Brain (organoid and tissue), 16 donors: ENCODE measurements at places on chromosomes 4 and X.

DNA sequence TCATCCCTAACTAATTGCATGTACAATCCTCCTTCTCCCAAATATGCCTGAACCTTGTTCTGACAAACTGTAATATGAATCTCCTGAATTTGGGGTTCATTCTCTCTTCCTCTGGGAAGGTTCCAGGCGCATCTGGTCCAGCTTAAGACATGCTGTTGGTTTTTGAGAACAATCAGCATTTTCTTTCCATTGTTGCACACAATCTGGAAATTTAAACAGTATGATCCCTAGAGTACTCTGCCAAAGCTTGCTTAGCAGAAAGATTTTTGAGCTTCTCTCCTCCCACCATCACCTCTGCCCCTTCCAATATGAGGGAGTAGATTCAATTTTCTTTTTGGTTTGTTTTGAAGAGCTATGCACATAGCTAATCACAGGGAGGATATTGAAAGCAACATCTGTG is 50.1 kb downstream of the SRPX start:
- no peak for DNase-seq

- DNase-seq: no peak
Measured at GRCh38 chr4:159252491-159252890, 149.6 kb downstream of the RAPGEF2 start.

GRCh38 chr4:136390824-136391223 is 1141.5 kb downstream of the PCDH18 start:
- DNase-seq: peak; percentile 8

DNA sequence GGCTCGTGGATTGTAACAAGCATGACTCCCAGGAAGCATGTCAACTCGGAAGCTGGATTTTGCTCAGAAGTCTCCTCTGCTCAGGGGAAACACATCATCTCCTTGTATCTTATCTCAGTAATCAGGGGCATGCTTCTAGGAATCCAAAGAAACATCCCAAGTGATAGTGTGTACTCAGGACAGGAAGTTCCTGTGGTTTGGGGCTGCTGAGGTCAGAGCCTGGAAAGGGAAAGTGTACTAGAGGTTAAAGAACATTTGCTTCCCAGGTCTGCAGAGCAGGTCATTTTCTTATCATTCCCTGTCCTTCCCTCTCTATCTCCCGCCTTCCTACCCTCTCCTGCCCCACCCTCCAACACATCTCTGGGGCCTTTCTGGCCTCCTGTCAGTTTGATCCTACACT is 38.8 kb downstream of the SLC34A2 start:
- no peak for DNase-seq

DNA sequence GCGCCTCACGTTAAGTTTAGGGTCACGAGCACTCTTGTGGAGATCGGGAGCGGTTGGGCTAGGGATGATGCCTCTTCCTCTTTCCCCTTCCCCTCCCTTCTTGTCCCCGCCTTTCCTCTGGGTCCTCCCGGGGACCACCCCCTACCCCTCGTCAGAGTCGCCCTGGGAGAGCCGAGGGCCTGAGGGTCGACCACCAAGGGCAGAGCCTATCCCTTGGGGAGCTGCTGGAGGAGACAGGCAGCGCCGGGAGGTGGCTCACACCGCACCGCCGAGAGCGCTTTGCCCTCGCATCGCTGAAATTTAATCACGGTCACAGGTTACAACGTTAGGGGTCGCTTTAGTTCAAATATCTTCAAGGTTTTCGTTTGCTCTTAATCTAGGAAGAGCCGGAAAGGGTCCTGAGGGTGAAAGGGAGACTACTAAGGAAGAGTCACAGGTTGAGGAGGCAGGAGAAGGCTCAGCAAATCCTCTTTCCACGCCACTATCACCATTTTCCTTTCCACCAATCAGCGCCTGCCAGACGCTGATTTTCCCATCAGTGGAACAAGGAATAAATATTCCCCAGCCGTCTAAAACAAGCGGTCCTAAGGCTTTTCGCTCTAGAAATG is 528 bp upstream of the SNCA start:
- DNase-seq: peak; percentile 80

DNA sequence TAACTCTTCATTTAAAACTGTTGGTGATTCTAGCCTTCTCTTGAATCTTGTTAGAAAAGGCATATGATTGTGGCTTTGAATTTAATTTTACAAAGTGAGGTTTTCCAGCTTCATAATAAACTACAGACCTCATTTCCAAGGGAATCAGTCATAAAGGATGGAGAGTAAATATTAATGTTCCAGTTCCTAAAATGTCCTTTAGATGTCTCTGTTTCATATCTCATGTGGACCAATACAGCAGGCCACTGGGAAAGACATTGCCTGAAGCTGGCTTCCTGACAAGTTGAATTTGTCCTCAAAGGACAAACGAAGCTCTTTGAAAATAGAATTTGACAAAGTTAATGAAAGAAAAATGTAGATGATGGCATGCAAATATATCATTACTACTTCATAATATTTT is 125.4 kb downstream of the ZNF330 start:
- DNase-seq: peak; percentile 58

DNA sequence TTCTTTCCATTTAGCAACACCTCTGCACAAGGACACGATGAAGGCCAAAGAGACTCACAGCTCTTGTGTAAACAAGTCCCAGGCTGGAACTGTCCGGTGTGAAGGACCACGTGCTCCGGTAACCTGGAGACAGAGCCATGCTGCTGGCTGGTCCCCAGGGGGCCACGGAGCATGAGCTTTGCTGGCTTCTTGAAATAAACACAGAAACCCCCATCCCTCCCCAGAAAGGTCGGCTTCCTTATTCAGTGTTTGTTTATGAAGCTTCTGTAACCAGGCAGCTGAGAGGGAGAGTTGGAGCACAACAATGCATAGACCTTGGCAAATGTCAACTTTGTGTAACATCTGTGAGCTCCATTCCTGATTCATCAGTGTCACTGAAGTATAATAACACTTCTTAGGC is 109.4 kb downstream of the GPR143 start:
- DNase-seq: no peak

DNA sequence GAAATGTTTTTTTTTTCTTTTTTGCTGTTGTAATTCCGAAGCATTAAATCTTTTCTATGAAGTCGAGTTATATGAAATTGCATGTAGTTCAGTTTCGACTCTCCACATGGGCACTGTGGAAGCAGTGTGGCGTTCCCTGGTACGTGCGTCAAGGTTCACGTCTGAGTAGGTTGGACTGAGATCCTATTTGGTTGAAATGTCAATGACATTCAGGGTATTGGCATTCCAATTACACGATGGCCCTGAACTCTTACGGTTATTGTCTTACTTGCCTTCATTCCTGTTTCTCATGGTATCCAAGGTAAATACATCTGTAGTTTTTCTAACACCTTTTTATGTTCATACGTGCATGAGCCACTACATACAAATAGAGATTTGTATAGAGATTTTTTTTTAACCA is 128.8 kb downstream of the SORBS2 start:
- DNase-seq: no peak

- DNase-seq: peak; percentile 46
Measured at GRCh38 chr4:82797405-82798111, 1.0 kb downstream of the SCD5 start.

GRCh38 chr4:99366491-99366890 is 13.9 kb upstream of the ADH1C start:
- DNase-seq: no peak

- DNase-seq: no peak
Measured at GRCh38 chr4:143391261-143391660, 54.6 kb downstream of the GAB1 start.
